ENCODE measurements at places on chromosomes 1 and 21.

DNA sequence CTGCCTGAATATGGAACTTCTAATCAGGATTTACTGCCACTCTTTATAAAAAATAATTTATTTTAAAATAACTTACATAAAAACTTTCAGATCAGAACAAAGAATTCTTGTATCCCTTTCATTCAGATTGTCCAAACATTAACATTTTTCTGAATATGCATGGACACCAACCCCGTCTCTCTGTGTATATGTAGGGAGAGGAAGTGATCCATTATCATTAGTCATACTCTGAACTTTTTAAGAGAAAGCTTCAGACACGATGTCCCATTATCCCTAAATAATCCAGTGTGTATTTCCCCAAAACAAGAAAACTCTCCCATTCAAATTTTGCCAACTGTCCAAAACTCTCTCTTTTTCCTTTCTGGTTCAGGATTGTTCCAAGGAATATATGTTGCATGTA lies 122.3 kb upstream of the CXADR start:
- DNase-seq, result no peak

GRCh38 chr1:902802-903201 lies 20.9 kb upstream of the SAMD11 start:
- DNase-seq, result no peak

DNA sequence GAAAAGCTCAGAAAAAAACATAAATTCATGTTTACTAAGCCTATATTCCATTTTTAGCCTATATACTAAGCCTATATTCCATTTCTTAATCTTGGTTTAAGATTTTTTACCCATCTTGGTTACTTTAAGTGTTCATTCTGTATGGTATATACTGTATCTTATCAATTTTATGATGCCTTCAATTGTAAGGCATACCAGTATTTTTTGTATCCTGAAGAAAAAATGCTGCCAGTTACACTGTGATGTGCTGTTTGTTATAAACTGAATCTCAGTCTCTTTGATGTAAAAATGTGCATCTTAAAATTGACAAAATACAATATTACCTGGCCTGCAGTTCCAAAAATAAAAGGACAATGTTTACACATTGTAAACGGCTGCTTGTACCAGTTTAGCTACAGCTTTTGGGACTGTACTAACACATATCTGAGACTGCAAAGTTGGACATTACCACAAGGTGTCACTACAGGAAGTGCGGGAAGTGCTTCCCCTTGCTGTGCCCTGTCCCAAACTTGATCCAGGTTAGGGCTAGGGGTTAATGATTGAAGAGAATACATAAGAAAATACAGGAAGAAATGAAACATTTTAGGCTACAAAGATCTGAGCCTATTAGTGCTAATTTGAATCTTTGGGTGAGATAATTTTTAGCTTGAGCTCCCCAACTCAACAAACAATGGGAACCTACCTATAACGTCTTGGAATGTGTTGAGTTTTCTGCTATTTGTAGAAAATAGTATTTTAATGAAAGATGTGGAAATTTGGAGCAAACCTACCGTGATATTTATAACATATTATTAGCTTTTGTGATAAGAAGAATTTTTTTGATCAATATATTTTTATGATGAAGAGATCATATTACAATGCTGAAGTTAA lies 108.9 kb downstream of the LBR start:
- peak; percentile 65 for DNase-seq

DNA sequence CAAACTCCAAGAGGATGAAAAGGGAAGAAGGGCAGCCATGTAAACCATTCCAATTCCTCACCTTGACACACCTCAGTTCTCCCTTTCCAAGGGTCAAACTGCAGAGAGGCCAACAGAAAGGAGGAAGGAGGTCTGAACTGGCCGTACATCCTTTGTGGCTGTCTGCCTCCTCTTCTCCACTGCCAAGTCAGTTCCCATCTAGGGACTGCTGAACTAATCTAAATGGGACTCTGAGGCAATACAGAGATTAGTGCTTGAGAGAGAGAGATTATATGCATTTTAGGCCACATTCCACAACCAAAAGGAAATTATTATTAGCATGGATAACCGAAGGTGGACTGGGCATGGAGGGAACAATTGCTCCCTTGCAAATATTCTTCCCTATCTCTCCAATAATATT lies 2.7 kb downstream of the ARHGEF11 start:
- DNase-seq, result peak; percentile 48

DNA sequence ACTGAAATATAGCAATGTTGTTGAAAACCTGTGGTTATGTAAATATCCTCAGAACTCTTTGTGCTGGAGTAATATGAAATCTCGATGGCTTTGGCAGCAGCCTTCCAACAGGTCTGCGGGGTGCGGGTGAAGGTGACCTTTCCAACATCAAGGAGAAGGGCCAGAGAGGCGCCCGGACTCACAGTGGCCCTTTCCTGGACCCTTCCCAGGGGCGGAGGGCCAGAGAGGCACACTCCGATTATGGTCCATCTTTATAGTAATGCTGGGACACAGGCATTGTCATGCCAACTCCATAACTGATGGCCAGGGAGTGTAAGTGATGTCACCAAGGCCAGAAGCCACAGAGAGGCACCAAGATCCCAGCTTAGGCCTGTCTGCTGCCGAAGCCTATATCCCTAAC lies 18.1 kb downstream of the SLC37A1 start:
- DNase-seq, result no peak

DNA sequence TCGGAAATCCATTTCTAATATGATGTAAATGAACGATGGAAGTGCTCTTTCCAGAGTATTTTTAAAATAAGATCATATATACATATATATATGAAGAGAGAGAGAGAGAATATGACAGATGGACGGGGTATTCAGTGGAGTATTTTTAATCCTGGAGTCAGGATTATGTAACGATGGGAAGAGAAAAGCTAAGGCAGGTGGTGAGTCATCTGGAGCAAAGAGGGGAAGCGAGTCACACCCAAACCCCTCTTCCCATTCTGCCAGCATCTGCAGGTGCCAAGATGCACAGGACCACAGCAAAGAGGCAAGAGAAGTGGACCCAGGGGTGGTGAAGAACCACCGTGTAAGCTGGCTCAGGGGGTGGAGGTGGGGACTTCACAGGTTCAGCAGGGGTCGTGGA lies 102.7 kb upstream of the GRIK3 start:
- DNase-seq, result no peak

All from cardiac fibroblast (primary cell).